Activated naive CD4-positive, alpha-beta T cell treated with Interleukin-2 at 50 U/mL for 16 hours (primary cell): ENCODE measurements at places on chromosomes 3 and 15.

DNA sequence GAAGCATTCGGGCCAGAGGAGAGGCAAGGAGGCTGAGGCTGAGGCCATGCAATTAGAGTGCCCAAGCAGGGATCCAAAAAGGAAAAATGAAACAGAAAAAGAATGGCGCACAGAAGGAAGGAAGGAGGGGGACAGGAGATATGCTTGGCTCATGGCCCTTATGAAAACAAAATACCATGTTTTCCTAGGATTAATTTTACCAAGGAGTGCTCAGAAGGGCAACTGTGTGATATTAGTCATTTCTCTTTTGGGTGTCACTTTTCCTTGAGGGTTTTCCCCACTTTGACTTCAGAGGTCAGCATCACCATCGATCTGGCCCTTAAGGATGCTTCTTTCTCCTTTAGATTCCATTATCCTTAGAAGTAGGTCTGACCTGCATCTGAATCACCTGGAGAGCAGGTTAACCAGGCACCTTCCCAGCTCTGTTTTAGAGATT, 1.4 kb downstream of the PARP14 start:
- no peak for DNase-seq

DNA sequence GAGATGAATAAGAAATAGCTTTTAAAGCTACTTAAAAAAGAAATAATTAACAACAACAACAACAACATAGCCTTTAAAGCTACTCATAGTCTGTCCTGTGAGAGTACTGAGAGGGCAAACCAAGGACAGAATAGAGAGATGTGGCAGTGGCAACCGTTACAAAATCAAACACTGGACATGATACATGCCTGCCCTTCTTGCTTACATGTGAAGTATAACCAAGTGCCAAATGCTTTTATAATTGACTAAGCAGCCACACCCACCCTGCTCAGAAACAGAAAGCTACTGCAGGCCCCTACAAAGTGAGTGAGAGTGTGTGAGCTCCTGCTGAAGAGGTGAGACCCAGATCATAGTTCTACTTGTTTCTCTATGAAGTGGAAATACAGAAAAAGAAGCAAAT, 38.4 kb downstream of the NDUFB4 start:
- no peak for DNase-seq

DNA sequence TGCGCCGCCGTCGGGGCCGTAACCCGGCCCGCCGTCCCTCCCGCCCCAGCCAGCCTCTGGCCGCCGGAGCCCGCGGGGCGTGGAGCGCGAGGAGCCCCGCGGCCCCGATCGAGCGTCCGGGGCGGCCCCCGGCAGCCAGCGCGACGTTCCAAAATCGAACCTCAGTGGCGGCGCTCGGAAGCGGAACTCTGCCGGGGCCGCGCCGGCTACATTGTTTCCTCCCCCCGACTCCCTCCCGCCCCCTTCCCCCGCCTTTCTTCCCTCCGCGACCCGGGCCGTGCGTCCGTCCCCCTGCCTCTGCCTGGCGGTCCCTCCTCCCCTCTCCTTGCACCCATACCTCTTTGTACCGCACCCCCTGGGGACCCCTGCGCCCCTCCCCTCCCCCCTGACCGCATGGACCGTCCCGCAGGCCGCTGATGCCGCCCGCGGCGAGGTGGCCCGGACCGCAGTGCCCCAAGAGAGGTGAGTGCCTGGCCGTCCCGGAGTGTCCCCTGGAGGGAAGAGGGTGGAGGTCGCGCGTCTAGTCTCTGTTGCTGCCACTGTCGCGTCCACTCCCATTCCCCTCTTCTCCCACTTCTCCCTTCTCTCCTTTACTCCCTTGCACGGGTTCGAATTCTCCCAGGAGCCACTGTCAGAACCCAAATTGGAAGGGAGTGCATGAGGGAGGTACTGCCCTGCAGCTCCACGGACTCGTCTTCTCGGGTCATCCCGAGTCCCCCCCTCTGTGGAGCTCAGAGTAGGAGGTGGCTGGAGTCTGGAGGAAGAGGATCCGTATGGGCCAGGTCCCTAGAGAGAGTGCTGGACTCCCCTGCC, 585 bp downstream of the CSK start:
- peak; percentile 66 for DNase-seq

GRCh38 chr15:52800828-52801747, 11.0 kb upstream of the ONECUT1 start:
- DNase-seq, result no peak

- DNase-seq, result no peak
Observed at GRCh38 chr3:130870423-130870822, 23.5 kb upstream of the ATP2C1 start.

- DNase-seq, result no peak
Observed at GRCh38 chr15:79003896-79004295, 59.0 kb upstream of the CTSH start.

DNA sequence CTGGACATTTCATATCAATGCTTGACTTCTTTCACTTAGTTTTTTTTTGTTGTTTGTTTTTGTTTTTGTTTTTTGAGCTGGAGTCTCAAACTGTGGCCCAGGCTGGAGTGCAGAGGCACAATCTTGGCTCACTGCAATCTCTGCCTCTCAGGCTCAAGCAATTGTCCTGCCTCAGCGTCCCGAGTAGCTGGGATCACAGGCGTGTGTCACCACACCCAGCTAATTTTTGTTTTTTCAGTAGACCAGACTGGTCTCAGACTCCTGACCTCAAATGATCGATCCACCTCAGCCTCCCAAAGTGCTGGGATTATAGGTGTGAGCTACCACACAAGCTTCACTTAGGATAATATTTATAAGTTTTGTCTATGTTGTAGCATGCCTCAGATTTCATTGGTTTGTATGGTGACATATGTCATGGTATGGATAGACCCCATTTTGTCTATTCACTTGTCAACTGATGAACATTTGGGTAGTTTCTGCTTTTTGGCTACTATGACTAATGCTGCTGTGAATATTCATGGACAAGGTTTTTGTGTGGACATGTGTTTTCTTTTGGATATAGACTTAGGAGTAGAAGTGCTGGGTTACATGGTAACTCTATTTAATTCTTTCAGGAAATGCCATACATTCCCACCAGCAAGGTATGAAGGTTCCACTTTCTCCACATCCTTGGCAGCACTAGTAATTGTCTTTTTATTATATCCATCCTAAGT, 6.8 kb upstream of the PRR23E start:
- no peak for DNase-seq

DNA sequence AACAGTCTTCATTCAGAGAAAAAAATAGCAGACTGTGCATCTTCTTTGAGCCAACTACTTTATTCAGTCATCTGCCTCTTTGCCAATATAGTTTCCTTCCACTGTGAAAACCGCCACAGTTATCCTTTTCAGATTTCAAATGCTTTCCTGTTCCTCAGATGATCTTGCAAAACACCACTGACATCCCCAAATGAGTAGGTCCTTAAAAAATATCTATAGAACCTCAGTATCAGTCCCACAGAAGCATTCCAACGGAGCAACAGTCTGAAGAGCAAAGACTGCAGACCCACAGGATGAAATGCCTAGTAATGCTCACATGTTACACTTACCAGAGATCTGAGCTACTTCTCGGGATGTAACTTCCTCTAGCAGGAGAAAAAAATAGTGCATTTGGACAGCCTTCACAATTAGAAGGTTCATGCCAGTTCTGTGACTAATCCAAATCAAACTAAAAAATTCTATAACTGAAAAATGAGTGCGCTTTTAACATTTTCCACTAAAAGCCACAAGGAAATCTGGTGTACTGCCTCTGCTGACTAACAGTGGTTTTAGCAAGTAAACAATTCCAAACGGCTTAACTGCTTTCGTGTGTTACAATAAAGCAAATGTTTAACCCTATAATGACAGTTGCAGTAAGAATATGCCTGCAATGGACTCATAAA, at the start of gene ANKRD28:
Gene ANKRD28 (minus strand): TSS at position 338 of the 662 bp plus-strand sequence. CDS start 1,458 bp downstream, outside the sequence.
- DNase-seq, result no peak

- no peak for DNase-seq
Observed at GRCh38 chr3:177510693-177511216, 313.5 kb upstream of the TBL1XR1 start.

DNA sequence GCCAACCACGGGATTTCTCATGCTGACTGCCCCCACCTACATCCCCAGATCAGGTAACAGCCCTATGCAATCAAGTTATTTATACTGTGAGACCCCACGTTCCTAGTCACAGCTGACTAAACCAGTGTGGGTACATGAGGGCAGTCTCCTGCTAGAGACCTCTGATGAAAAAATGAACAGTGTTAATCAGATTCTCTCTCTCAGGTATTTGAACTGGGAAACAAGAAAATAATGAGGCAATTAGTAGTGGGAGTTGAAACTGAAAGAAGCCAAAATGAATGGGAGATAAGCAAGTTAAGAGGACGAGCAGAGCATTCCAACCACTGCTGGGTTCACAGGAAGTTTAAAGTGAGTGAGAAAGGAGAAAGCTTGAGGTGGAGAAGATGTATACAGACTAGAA, 98.5 kb upstream of the MYO5C start:
- DNase-seq, result no peak

DNA sequence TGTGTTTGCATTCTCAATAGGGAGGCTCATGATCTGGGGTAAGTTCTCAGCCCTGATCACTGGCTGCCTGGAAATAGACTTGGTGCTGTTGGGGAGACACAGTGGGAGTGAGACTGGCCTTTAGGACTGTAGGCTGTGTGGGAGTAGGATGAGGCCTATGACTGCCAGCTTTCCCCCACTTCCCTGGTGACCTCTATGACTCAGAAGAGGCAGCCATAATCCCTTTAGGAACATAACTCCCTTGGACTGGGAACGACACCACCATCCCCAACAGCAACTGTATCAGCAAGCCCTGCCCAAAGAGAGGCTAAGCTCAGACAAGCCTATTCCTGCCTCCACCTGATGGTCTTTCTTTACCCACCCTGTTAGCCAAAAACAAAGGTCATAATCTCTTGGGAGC, 91.3 kb downstream of the SUCNR1 start:
- no peak for DNase-seq

DNA sequence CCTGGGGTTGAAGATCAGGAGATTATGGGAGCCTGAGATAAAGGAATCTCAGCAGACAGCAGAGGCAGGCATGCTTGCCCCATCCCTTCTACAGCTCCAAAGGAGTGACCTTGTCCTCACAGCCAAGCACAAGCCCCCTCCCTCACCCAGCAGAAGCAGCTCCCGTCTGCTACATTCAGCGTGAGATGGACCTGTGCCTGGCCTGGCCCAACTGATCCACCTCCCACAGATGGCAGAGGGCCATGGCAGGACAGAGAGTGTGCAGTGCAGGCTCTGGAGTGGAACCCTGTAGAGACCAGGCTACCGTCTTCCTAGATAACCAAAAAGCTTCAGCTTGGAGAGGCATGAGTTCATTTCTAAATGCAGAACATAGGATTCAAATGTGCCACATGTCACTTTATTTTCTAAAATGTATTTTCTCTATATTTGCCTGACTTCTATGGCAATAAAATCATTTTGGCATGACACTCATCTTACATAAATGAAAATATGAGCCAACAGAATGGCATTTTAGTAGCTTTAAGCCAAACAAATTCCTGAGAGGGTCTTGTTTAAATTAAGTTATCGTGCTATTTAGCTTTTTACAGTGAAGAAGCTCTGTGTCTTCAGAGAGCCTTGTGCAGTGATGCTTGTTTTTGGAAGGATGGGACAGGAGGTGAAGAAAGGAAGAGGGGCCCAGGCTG, 43.7 kb downstream of the SLC12A8 start:
- no peak for DNase-seq

DNA sequence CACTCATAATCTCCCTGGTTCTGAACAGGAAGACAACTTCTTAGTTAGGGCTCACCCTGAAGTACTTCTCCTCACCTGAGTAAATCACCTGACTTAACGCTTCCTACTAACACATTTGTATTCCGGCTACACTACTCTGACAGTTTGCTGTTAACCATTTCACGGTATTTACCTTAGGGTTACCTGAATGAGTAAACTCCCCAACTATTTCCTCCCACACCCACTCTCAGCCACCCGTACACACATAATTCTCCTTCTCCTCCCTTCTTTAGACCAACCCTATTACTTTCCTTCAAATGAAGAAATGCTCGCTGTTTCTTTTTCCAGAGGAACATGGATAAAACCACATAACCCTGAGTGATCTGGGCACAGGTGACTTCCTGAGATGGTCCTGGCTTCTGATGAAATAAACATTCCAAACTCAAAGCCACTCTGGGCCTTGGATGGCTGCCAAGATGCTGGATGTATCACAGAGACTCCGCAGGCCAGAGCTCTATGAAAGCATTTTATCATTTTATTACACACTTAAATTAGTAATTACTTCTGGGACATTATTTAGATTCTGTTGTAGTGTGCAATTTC, 183.6 kb upstream of the ATP11B start:
- DNase-seq, result no peak

GRCh38 chr3:85321892-85322291, 363.1 kb downstream of the CADM2 start:
- DNase-seq, result no peak

DNA sequence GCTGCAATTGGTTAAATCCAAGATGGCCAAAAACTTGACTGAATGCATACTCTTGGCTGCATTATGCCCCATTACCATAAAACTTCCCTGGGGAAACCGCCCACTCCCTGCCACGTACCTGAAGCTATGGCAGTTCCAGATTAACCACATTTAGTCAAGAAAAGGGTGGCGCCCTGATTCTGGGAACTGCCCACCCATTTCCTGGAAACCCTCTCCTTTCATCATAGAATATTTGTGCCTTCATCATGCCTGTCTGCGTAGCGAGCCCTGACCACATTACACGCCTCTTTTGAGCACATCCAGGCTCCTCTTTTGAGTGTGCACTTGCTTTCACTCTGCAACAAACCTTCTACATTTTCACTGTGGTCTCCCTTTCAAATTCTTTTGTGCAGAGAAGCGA, 5.2 kb downstream of the LINS1 start:
- peak; percentile 92 for DNase-seq

DNA sequence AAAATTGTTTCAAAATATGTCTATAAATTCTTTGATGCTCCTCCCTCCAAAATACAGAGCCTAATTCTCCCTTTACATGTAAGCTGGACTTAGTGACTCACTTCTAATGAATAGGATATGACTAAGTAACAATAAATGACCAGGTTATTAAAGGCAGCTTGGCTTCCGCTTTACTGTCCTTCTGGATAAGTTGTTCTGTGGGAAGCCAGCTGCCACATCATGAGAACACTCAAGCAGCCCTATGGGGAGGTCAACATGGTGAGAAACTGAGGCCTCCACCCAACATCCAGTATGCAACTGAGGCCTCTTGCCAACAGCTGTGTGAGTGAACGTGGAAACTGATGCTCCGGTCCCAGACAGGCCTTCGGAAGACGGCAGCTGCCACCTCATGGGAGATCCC, 247.3 kb upstream of the CHRM5 start:
- DNase-seq, result no peak

DNA sequence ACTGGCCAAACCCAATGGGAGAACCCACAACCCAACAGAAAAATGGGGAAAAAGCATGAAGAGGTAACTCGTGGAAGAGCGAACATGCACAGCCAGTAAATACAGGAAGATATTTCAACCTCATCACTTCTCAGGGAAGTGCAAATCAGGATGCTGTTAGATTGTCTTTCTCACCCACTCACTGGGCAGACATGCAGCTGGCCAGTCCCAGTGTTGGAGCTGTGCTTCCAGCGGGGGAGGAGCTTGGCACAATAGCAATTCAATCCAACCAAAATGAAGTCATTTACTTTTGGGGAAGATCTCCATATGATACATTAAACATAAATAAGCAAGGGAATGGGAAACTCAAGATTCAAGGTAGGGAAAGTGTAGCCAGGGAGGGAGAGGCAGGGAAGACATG, 12.1 kb downstream of the WNT7A start:
- DNase-seq, result no peak
